Liver (tissue), 10 donors: ENCODE measurements at places on chromosomes 2 and 18.

DNA sequence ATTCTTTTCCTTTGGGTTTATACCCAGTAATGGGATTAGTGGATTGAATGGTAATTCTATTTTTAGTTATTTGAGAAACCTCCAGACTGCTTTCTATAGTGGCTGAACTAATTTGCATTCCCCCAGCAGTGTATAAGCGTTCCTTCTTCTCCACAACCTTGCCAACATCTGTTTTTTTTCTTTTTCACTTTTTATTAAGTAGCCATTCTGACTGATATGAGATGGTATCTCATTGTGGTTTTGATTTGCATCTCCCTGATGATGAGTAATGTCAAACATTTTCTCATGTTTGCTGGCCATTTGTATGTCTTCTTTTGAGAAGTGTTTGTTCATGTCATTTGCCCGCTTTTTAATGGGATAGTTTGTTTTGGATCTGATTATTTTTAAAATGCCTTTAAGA lies 64.1 kb upstream of the MEIS1 start:
- no peaks in the 10 kb centered on the region for H3K4me1 ChIP-seq
- H3K27ac ChIP-seq: no peak overlapping the region
- H3K4me3 ChIP-seq: no peak overlapping the region
- no peaks in the 10 kb centered on the region for H3K36me3 ChIP-seq
- no peak for DNase-seq

GRCh38 chr2:113013336-113013661 lies 8.0 kb downstream of the IL36A start:
- no peak overlapping the region for H3K4me3 ChIP-seq
- no peaks in the 10 kb centered on the region for H3K36me3 ChIP-seq
- no peaks in the 10 kb centered on the region for H3K27me3 ChIP-seq
- DNase-seq: no peak
- H3K27ac ChIP-seq: no peak overlapping the region

- peak overlapping the region; percentile 96 for H3K4me3 ChIP-seq
- DNase-seq: peak; percentile 73
- no peaks in the 10 kb centered on the region for H3K36me3 ChIP-seq
- no peaks in the 10 kb centered on the region for H3K27me3 ChIP-seq
Observed at GRCh38 chr2:197453914-197454398, 604 bp downstream of the COQ10B start.

DNA sequence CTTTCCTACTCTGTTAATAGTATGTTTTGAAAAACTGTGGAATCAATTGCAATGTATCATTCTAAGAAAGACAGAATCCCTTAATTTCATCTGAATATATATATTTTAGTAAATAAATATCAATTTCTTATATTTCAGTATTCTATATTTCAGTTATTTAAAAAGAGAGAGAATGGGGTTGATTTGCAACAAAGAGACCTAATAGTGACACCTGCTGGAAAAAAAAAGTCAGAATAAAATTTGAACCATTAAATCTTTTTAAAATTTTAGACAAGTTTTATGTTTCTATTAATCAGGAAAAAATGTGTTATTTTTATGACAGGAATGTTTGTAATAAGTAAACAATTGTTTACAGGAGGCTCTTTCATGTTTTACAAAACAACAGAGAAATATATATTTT lies 20.7 kb upstream of the CCNT2 start:
- peaks cover 1% of the 10 kb centered on the region for H3K4me1 ChIP-seq
- H3K27ac ChIP-seq: no peak overlapping the region
- H3K36me3 ChIP-seq: no peaks in the 10 kb centered on the region
- DNase-seq: no peak

DNA sequence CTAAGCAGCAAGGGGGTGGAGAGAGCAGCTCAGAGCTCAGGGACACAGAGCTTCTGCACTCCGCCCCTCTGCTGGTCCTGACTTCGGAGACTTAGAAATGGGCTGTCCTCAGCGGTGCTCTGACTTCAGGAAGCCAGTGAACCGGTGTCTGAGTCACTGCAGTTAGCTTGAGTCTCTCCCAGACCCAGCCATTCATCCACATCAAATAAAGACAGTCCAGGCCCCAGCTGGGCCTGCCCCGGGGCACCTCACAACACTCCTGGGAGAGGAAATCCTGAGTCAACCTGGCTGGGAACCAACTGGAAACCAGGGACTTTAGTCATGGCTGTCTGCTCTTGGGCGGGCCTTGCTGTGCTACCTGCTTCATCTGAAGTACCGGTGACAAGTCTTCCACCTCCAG lies 5.4 kb upstream of the ITGB6 start:
- no peak for DNase-seq
- H3K4me1 ChIP-seq: peaks cover 3% of the 10 kb centered on the region
- no peak overlapping the region for H3K4me3 ChIP-seq
- H3K27me3 ChIP-seq: no peaks in the 10 kb centered on the region
- no peak overlapping the region for H3K27ac ChIP-seq

GRCh38 chr2:17969661-17970060 lies 91.2 kb downstream of the KCNS3 start:
- H3K27me3 ChIP-seq: no peaks in the 10 kb centered on the region
- H3K36me3 ChIP-seq: no peaks in the 10 kb centered on the region
- H3K27ac ChIP-seq: no peak overlapping the region
- H3K4me3 ChIP-seq: no peak overlapping the region
- no peak for DNase-seq

- no peaks in the 10 kb centered on the region for H3K27me3 ChIP-seq
- no peaks in the 10 kb centered on the region for H3K36me3 ChIP-seq
- H3K4me1 ChIP-seq: no peaks in the 10 kb centered on the region
- no peak for DNase-seq
Observed at GRCh38 chr2:172065111-172065510, 20.2 kb upstream of the DLX1 start.

GRCh38 chr2:15074751-15075700 lies 442.5 kb downstream of the LRATD1 start:
- H3K27ac ChIP-seq: no peak overlapping the region
- DNase-seq: no peak
- H3K27me3 ChIP-seq: no peaks in the 10 kb centered on the region
- no peak overlapping the region for H3K4me3 ChIP-seq

- H3K4me3 ChIP-seq: no peak overlapping the region
- no peak overlapping the region for H3K27ac ChIP-seq
- no peaks in the 10 kb centered on the region for H3K27me3 ChIP-seq
Observed at GRCh38 chr2:232236200-232236599, 142.4 kb upstream of the ALPP start.

DNA sequence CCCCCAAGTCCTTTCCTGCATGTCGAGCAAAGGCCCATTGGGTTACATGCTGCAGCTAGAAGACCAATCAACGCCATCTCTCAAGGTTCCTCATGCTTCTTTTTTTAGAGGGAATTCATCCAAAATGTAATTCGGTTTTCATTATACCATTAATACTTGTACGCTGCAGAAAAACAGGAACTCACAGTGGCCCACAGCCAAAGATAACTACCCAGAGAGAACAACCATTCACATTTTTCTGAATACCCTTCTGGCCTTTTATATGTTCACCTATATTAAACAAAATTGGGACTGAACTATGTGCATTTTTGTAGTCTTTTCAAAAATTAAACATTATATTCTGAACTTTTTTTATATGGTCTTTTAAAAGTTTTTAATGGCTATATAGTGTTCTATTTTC lies 25.8 kb downstream of the FARP2 start:
- H3K4me1 ChIP-seq: peaks cover 3% of the 10 kb centered on the region
- H3K36me3 ChIP-seq: no peaks in the 10 kb centered on the region
- DNase-seq: no peak
- H3K27ac ChIP-seq: no peak overlapping the region
- H3K4me3 ChIP-seq: no peak overlapping the region
- H3K27me3 ChIP-seq: no peaks in the 10 kb centered on the region

GRCh38 chr2:25521665-25522387 lies 151.6 kb downstream of the DTNB start:
- H3K27ac ChIP-seq: peak overlapping the region; percentile 52
- H3K36me3 ChIP-seq: no peaks in the 10 kb centered on the region
- H3K27me3 ChIP-seq: no peaks in the 10 kb centered on the region

DNA sequence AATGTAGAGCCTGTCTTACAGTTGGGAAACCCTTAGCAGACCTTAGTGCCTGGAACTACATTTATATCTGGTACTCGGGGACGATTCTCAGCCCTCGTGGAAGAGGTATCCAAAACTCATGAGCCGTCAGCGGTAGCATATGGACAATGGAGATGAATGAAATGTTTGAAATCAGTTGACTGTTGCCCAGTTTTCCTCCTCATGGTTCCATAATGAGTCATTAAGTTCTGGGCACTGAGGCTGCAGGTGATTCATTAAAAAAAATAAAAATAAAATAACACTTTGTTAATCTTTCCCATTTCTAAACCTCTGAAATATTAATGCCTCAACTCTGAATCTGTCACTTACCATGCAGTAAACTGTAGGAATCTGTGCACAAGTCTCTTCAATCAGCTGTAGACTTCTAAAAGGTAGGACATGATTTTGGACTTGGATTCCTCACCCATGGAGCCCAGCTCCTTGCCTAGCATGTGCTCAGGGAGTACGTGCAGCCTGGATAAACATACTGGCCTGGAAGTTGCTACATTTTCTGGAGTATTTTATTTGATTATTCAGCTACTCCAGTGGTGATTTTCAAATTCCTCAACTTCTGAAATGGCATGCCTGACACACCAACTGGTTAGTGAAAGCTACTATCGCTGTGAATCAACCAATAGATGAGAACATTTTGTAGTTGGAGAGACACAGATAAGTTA lies 979.2 kb downstream of the CNTNAP5 start:
- no peaks in the 10 kb centered on the region for H3K27me3 ChIP-seq
- H3K27ac ChIP-seq: no peak overlapping the region
- H3K4me3 ChIP-seq: no peak overlapping the region
- H3K4me1 ChIP-seq: no peaks in the 10 kb centered on the region
- no peak for DNase-seq

GRCh38 chr18:68972176-68972575 lies 174.3 kb downstream of the CCDC102B start:
- H3K27ac ChIP-seq: no peak overlapping the region
- H3K4me3 ChIP-seq: no peak overlapping the region
- no peak for DNase-seq

GRCh38 chr18:32366586-32367538 lies 103.8 kb downstream of the GAREM1 start:
- peaks cover 29% of the 10 kb centered on the region for H3K4me1 ChIP-seq
- H3K36me3 ChIP-seq: no peaks in the 10 kb centered on the region
- DNase-seq: no peak
- no peak overlapping the region for H3K4me3 ChIP-seq
- H3K27me3 ChIP-seq: no peaks in the 10 kb centered on the region
- H3K27ac ChIP-seq: peak overlapping the region; percentile 39

- no peak for DNase-seq
- H3K27ac ChIP-seq: no peak overlapping the region
- H3K4me3 ChIP-seq: no peak overlapping the region
- no peaks in the 10 kb centered on the region for H3K4me1 ChIP-seq
- H3K36me3 ChIP-seq: no peaks in the 10 kb centered on the region
Observed at GRCh38 chr2:40646642-40647041, 194.8 kb upstream of the SLC8A1 start.
